ENCODE measurements at places on chromosomes 2 and 18.

GRCh38 chr2:98293030-98293429 is 53.2 kb upstream of the CNGA3 start:
- no peak for DNase-seq

GRCh38 chr2:172253190-172254052 is 150.7 kb upstream of the DLX2 start:
- peak; percentile 38 for DNase-seq

DNA sequence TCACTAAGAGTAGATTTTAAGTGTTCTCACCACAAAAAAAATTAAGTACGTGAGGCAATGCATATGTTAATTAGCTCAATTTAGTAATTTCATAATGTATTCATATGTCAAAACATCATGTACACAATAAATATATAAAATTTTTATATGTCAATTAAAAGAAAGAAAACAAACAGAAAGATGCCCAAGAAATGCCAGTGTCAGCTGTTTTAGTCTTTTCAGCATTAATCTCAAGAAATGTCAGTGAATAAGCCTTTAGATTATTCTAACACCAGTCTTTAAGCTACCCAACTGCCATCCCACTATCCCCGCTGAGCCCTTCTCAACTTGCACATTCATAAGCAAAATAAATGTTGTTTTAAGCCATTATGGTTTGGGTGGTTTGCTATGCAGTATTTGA is 76.5 kb downstream of the C1D start:
- DNase-seq: no peak

DNA sequence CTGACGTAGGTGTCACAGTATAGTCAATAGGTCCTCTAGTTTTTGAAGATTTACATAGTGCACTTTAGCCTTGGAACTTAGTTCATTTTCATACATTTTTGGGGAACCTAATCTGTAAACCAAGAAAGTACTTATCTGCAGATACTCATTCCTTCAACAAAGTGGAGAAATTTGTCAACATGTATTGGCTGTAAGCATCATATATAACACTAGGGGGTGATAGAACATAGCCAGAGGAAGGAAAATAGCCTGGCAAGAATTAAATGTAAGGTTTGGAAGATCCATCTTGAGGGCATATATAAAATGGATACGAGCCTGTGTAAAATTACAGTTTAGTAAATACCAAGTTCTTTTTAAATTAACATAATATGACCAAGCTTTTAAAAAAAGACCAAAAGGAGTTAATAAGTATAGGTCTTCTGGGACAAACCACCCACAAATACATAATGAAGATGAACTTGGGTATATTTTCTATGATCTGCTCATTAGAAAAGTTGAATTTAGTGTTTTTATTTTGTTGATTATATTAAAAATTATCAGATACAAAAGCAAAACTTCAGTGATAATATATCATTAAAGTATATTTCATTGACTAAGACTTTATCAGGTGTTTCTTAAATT is 18.2 kb downstream of the RPL37A start:
- DNase-seq: no peak

DNA sequence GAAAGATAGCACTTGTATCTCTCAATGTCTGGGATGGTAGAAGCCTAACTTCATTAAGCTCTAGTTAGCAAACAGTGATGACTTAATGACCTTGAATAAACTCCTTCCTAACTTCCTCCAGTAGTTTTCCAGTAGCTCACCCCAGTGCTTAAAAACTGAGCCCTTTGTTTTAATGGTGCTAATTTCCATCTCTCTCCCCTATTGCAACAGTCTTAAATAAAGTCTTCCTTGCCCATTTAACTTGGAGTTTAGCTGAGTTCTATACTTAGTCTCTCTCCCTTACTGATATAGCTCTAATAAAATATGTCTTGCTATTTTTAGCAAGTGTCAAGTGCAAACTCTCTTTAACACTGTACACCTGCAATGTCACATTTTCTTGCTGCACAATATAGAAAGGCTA is 267.0 kb downstream of the CCDC85A start:
- no peak for DNase-seq

DNA sequence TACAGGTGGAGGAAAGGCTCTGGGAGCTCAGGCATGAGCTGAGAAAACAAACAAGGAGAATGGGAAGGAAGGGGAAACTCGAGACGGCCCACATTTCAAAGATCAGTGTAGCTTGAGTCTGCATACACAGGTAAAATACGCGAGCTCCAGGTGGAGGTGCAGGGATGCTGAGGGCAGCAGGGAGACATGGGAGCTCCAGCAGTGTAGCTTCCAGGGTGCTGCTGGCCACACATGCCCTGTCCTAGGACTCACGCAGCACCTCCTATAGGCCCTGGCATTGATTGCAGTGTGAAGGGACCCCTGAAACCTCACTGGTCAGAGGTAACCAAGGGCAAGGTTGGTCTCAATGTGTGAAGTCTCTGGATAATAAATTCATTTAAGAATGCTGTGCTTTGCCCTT is 362.8 kb upstream of the HS6ST1 start:
- no peak for DNase-seq

- DNase-seq: no peak
These were observed 10.2 kb downstream of the MTERF4 start for GRCh38 chr2:241091734-241092445.

GRCh38 chr2:3316456-3317276 is 61.0 kb downstream of the EIPR1 start:
- no peak for DNase-seq

DNA sequence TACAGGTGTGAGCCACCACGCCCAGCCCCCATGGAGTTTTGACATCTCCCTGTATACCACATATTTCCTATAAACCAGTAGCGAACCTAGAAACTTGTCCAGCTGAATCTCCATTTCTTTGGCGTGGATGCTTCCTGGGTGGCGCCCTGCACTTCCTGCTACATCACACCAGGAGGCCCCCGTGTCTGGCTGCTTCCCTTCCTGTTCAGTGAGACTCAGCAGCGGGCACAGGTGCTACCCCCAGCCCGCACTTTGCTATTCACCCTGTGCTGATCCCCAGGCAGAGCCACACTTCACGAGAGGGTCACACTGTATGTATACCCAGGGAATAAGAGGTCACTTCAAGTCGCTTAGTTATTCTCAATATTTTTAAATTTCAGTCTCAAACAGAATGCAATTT is 35.0 kb downstream of the CYP27C1 start:
- no peak for DNase-seq

- no peak for DNase-seq
These were observed 29.9 kb upstream of the STAT4 start for GRCh38 chr2:191180713-191181112.

DNA sequence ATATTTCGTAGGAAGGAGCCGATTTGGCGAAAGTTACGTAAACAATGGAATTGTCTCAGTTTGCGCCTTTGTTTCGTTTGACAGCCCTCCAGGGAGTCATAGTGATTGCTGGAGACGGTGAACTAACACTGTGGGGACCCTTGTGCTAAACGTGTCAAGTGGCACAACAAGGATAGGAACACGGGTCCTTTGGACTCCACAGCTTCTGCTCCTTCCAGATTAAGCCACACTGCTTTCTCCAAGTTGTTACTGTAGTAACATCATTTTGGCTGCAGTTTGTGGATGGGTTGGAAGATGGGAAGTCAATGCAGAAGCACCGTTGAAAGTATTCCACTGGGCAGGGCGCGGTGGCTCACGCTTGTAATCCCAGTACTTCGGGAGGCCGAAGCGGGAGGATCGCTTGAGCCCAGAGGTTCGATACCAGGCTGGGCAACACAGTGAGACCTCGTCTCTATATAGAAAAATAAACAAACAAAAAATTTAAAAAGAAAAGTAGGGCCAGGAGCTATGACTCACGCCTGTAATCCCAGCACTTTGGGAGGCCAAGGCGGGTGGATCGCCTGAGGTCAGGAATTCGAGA is 636 bp upstream of the IMMT start:
- DNase-seq: no peak

DNA sequence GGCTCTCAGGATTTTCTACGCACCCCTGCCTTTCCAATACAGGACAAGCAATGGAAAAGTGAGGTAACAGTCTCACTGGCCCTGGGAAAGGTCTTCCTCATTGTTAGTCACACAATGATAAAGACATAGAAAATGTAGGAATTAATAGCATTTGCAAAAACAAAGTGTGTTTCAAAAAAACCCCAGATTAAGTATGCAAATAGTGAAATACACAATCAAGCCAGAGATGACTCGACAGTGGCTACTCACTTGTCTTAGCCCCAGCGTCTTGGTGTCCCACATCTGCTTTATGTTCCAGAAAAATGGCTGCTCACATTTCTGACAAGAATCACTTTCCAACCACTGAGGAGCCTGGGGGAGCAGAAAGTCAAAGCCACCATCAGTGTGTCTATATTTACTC is 47.0 kb upstream of the AP1S3 start:
- DNase-seq: no peak

DNA sequence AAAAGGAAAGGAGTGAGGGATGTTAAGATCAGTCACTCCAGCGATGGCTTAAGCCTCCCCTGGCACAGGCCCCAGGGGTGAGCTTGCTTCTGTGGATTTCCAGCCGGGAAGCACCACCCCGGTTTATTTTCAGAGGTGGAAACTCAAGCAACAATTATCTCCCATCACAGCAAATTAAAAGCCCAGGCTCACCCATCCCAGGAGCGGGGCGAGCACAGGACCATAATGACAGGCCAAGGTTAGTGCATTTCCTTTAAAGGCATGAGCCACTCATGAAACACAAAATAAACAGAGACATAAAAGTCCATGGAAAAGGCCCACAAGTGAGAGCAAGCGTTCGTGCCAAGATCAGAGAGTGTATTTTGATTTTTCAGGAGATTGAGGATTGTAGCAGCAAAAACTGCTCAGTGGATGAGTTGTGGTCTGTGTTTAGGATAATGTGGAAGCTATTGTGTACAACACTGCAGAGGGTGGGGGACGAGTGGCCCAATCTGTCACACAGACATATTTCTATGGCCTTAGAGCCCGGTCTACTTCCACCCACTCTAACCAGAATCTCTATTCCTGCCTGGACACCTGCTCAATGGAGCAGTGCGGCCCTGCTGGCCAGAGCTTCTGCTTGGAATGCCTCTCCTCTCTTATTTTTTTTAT is 111.4 kb upstream of the CDC42EP3 start:
- DNase-seq: no peak

- DNase-seq: no peak
These were observed 86.6 kb downstream of the POLR1A start for GRCh38 chr2:86019121-86019520.

GRCh38 chr2:207284556-207285472 is 119.1 kb upstream of the KLF7 start:
- no peak for DNase-seq

DNA sequence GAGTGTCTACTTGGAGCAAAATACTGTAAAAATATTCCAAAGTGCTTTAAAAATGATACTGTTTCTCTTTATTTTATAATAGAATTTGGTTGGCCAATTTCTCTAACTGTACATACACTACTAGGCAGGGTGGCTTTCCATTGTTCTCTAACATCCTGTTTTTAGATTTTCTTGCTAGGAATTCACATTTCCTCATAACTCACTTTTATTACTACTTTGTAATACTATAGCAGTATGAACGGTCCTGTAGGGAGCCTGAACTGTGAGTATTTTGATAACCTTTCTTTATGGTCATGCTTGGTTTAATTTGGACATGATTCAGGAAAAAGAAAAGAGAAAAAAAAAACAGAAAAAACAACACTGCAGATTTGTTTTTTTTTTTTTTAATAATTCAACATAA is 37.8 kb downstream of the GCG start:
- DNase-seq: no peak

DNA sequence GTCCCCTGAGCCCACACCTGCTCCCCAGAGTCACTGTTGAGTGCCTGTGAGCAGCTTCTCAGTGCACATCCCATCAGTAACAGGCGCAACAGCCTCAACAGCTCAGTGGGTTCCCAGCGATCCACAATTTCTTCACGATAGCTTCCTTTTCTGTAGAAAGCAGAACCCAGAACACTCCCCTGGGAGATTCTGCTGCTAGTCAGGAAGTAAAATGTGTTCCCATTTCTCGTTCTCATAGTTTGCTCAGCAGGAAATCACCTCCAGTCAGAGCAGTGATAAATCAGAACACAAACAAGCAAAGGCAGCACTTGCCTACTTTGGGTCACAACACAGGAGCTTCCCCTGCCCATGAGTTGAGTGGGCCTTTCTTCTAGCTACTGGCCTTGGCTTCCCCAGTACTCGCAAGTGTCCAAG is 48.9 kb upstream of the ATG16L1 start:
- no peak for DNase-seq

DNA sequence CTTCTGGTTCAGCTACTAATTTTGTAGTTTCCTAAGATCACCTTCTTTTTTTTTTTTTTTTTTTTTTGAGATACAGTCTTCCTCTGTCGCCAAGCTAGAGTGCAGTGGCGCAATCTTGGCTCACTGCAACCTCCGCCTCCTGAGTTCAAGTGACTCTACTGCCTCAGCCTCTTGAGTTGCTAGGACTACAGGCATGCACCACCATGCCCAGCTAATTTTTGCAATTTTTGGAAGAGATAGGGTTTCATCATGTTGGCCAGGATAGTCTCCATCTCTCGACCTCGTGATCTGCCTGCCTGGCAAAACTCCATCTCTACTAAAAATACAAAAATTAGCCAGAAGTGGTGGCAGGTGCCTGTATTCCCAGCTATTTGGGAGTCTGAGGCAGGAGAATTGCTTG is 301.5 kb upstream of the TFPI start:
- DNase-seq: no peak

GRCh38 chr2:121004950-121005349 is 269.3 kb downstream of the GLI2 start:
- no peak for DNase-seq

- no peak for DNase-seq
These were observed 23.7 kb upstream of the CD28 start for GRCh38 chr2:203682688-203683130.

GRCh38 chr18:49476664-49477411 is 10.2 kb downstream of the C18orf32 start:
- no peak for DNase-seq

GRCh38 chr18:74346206-74346605 is 30.6 kb downstream of the C18orf63 start:
- DNase-seq: no peak

- DNase-seq: no peak
These were observed 496.3 kb upstream of the VWC2L start for GRCh38 chr2:213914510-213914909.

DNA sequence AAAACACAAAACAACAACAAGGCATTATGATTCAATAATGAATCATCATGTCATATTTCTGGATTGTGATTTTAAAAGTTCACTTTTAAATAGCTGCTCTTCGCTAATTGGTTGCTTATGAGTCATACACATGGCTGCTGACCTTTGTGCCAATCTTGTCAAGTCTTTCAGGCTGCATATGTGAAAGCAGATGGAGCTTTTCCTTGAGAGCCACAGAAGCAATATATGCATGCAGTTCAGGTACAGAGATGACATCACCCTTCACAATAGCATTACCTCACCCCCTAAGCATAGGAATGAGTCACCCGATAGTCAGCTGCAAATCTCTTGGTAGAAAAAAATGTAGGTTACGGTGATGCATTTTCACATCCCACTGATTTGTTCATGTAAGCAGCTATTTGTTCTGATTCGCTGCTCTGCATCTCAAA is 27.2 kb downstream of the EIF2AK3 start:
- DNase-seq: peak; percentile 81

- DNase-seq: peak; percentile 1
These were observed 61.5 kb downstream of the VRK2 start for GRCh38 chr2:58107803-58108710.
